GM23338 (cell line): ENCODE measurements at places on chromosomes 2 and 18. TPM values are rescaled to one million over a fixed set of nuclear protein-coding genes. Genes with fewer than 3 reads are reported as not detected.

DNA sequence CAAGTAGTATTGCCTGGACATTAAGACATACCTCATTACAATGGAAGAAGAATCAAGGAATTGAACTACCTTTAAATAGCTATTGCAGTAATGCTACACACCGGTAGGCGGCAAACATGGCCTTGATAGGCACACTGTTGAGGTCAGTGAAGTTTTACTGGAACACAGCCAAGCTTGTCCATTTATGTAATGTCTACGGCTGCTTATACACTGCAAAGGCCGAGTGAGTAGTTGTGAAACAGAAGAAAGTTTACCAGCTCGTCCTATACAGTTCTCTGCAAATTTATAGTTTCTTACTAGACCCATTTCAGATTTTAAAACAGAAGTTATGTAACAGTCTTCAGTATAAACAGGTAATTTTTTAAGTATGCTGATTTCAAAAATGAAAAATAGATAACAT, 38.8 kb downstream of the PPP4R1 start:
- peak; percentile 83 for DNase-seq
- no peak overlapping the region for H3K4me3 ChIP-seq
- H3K27me3 ChIP-seq = no peaks in the 10 kb centered on the region
- peaks cover 13% of the 10 kb centered on the region for H3K4me1 ChIP-seq
- H3K36me3 ChIP-seq = peaks cover 5% of the 10 kb centered on the region; the same call in 1 of the 2 replicates

DNA sequence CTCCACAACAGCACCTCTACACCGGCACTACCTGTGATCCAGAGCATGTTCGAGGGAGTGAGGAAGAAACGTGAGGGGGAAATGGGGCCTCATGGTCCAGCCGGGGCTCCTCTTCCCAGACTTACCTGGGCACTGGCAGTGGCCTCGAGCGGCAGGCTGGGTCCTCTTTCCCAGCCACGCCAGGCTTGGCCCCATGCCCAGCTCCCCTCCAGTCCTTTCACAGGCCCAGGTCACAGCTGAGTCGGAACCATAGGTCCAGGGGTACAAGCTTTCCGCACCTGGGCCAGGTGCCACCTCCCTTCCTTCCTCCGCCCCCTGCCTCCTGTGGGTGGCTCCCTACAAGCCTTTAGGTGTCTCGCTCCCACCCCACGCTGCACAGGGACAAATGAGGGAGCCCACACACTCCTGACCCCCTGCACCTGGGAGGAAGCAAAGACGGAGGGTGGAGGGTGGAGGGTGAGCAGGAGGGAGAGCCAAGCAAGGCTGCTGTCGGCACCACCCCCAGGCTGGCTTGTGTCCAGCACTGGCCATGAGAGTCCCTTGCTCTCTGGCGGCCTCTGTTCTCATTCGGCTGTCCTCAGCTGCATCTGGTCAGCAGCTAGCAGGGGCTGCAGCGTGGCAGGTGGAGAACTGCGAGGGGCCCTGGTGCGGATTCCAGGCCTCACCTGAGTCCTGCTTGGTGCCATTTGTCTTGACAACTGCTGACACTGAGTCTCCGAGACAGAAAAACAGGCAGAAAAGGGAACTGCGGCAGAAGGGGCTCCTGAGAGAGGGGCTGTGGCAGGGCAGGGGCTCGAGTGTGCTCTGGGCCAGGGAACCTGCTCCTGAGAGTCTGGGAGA, 26.8 kb downstream of the ADRA2B start:
- no peaks in the 10 kb centered on the region for H3K36me3 ChIP-seq
- no peak for DNase-seq
- H3K27ac ChIP-seq = no peak overlapping the region
- H3K4me3 ChIP-seq = no peak overlapping the region
- no peaks in the 10 kb centered on the region for H3K27me3 ChIP-seq
- H3K4me1 ChIP-seq = peaks cover 7% of the 10 kb centered on the region; the same call in 1 of the 2 replicates

GRCh38 chr2:43074052-43074451, 152.4 kb downstream of the ZFP36L2 start:
- H3K4me1 ChIP-seq = no peaks in the 10 kb centered on the region
- no peak for DNase-seq
- no peaks in the 10 kb centered on the region; the same call in 1 of the 2 replicates for H3K36me3 ChIP-seq
- no peak overlapping the region for H3K27ac ChIP-seq
- no peak overlapping the region for H3K4me3 ChIP-seq

GRCh38 chr2:61420991-61421544, 49.8 kb downstream of the USP34 start:
- no peaks in the 10 kb centered on the region for H3K27me3 ChIP-seq
- peaks cover 30% of the 10 kb centered on the region for H3K4me1 ChIP-seq
- DNase-seq = no peak
- H3K27ac ChIP-seq = no peak overlapping the region
- no peaks in the 10 kb centered on the region for H3K36me3 ChIP-seq

- H3K36me3 ChIP-seq = no peaks in the 10 kb centered on the region
- no peak overlapping the region for H3K4me3 ChIP-seq
- H3K27me3 ChIP-seq = no peaks in the 10 kb centered on the region
- peaks cover 14% of the 10 kb centered on the region; the same call in 1 of the 2 replicates for H3K4me1 ChIP-seq
- no peak overlapping the region for H3K27ac ChIP-seq
Measured at GRCh38 chr2:20186078-20186854, 38.7 kb downstream of the SDC1 start.

- no peak for DNase-seq
- no peaks in the 10 kb centered on the region for H3K36me3 ChIP-seq
- H3K27ac ChIP-seq = no peak overlapping the region
Measured at GRCh38 chr18:42477267-42477666, 522.2 kb downstream of the PIK3C3 start.

The MLPH gene
- 15.7 and 16.5 TPM in 2 replicates for total RNA-seq

The IL36G gene
- 0.70 TPM in 1 of 2 replicates, not detected in the other for total RNA-seq

DNA sequence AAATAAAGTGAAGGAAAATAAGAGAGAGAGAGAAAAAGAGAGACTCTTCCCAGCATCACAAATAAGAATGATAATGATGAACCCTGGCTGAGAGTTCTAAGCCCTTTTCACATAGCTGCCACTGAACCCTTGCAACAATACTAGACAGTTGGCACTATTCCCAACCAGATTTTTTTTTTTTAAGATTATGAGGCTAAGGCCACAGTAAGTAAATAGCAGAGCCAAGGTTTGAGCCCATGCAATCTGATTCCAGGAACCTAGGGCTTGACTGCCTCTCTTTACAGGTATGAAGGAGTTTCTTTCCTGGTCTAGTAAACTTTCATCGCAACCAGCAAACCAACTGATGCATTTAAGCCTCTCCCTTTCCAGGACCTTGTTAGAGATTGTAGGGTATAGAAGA, 424.6 kb downstream of the NCKAP5 start:
- peaks cover 8% of the 10 kb centered on the region; the same call in 1 of the 2 replicates for H3K27me3 ChIP-seq
- DNase-seq = no peak
- H3K36me3 ChIP-seq = no peaks in the 10 kb centered on the region
- H3K4me1 ChIP-seq = peaks cover 26% of the 10 kb centered on the region
- no peak overlapping the region for H3K4me3 ChIP-seq
- H3K27ac ChIP-seq = no peak overlapping the region

- no peaks in the 10 kb centered on the region for H3K4me1 ChIP-seq
- H3K27ac ChIP-seq = no peak overlapping the region
- no peaks in the 10 kb centered on the region; the same call in 1 of the 2 replicates for H3K36me3 ChIP-seq
- H3K27me3 ChIP-seq = no peaks in the 10 kb centered on the region
- H3K4me3 ChIP-seq = no peak overlapping the region
- DNase-seq = no peak
Measured at GRCh38 chr2:4873364-4873763, 818.8 kb upstream of the SOX11 start.
